ENCODE measurements at places on chromosomes 1 and 21. TPM values are rescaled to one million over a fixed set of nuclear protein-coding genes. Genes with fewer than 3 reads are reported as not detected.

GRCh38 chr1:43617011-43617410 is 32.9 kb upstream of the KDM4A start:
- no peak for DNase-seq

- DNase-seq, result no peak
These were observed 804.6 kb upstream of the ADGRL4 start for GRCh38 chr1:79811173-79811572.

DNA sequence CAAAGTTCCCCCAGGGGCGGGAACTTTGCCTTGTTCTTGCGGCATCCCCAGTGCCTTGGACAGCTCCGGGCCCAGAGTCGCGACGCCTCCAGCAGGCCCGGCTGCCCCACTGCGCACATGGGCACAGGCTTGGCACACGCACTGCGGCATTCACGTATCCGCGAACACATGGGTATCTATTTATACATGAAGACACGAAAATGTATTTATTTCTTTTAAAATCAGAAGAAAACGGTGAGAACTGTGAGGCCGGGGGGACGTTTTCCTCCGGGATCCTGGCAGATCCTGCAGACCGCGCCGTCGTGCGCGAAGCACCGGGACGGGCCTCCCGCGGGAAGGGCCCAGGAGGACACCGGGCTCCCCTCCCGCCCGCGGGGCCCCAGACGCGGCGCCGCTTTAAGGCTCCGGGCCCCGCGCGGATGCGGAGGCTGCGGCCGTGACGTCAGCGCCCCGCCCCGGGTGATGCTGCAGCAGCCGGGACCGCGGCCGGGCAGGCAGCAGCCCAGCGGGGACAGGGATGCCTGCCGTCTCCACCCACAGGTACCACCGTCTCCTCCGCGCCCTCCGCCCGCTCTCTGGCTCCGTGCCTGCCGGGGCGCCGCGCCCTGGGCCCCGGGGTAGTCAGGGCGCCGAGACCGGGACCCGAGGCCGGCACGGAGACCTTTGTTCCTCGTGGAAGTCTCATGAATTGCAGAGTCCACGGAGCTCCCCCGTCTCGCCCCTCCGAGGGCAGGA is at the start of gene SLC45A1:
TSS of gene SLC45A1 (plus strand) at position 468 of the 735 bp plus-strand sequence. CDS start 6,216 bp downstream, outside the sequence.
- DNase-seq, result peak; percentile 85

PTPRU gene
- total RNA-seq, result 19.6 TPM

DNA sequence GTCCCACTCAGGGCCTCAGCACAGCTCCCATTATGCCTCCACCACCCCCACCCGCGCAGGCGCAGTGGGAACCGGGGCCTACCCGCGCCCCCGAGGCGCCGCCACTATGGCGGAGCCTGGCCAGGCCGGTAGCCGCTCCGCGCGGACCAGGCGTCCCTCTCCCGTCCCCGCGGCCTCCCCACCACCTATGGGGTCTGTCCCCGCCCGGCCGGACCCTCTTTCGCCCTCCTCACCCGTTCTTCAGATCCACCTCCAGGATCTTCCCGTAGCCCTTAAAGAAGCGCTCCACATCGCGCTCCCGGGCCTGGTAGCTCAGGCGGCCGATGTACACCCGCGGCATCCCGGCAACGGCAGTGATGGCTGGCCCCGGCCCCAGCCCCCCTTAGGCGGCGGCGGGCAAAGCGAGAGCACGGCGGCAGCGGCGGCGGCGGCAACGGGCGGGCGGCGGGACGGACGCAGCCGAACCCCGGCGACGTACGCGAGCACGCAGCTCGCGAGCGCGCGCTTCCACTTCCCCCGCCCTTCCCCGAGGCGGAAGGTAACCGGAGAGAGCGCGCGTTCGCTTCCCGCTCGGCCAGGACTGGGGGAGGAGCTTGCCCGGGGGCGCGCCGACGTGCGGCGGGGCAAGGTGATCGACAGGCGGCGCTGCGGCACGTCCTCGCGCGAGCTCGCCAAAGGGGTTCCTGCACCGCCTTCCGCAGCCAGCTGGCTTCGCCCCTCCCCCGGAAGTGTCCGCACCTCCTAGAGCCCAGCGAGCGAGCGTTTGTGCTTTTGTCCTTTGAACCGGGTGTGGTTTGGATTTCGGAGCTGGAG is at the start of gene SRSF4:
TSS of gene SRSF4 (minus strand) at position 488 of the 813 bp plus-strand sequence. CDS start at position 340, 148 bp downstream.
- peak; percentile 99 for DNase-seq

DNA sequence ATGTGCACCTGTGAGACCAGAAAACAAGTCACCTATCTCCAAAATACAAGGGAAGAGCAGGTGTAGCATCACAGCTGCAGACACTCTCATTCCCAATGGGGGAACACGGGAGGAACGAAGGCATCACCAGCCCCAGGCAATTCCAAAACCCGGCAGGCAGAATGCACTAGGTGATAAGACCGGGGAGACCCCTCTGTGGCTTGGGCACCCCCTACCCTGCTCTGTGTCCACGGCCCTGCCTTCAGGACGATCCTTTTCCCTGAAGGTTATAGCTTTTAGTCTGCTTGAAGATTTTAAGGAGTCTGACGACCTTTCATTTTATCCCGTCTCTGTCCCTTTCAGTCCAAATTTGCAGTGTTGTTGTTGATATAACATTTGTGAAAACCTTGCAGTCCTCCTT is 19.2 kb downstream of the TRPM2 start:
- DNase-seq, result no peak

GRCh38 chr1:3112526-3112925 is 43.5 kb downstream of the PRDM16 start:
- no peak for DNase-seq

RGS18 gene
- total RNA-seq, result 0.85 TPM

DNA sequence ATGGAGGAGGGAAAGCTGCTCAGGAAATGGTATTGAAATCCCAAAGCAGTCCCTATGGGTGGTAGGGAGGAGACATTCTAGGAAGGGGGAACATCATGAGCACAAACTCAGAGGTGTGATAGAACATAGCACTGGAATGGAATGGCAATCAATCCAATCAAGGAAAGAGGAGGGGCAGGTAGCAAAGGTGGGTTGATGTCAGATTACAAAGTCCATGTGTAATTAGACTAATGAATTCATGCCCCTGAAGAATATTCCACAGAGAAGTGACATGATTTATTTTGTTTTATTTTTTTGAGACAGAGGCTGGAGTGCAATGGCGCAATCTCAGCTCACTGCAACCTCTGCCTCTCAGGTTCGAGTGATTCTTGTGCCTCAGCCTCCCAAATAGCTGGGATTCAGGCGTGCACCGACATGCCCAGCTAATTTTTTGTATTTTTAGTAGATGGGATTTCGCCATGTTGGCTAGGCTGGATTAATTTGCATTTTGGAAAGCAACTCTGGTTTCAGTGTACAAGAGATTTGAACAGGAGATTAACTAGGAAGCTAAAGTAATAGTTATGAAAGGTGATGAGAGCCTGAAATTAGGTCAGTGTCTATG is 36.1 kb downstream of the DEGS1 start:
- no peak for DNase-seq

VASH2 gene
- total RNA-seq, result not detected

GRCh38 chr1:98480271-98480670 is 181.2 kb upstream of the SNX7 start:
- DNase-seq, result no peak

- DNase-seq, result no peak
These were observed 18.1 kb downstream of the LRIF1 start for GRCh38 chr1:110945626-110946025.

GRCh38 chr1:194358208-194358581 is 1171.8 kb upstream of the B3GALT2 start:
- no peak for DNase-seq

ATP6V1G3 gene
- total RNA-seq, result not detected

ATP1A2 gene
- 196 TPM for total RNA-seq

GRCh38 chr1:245444945-245445344 is 290.2 kb downstream of the KIF26B start:
- DNase-seq, result no peak

TRAF3IP3 gene
- total RNA-seq, result 5.3 TPM

- DNase-seq, result no peak
These were observed 92.9 kb upstream of the PPM1J start for GRCh38 chr1:112807999-112808398.

LENEP gene
- total RNA-seq, result not detected

DNA sequence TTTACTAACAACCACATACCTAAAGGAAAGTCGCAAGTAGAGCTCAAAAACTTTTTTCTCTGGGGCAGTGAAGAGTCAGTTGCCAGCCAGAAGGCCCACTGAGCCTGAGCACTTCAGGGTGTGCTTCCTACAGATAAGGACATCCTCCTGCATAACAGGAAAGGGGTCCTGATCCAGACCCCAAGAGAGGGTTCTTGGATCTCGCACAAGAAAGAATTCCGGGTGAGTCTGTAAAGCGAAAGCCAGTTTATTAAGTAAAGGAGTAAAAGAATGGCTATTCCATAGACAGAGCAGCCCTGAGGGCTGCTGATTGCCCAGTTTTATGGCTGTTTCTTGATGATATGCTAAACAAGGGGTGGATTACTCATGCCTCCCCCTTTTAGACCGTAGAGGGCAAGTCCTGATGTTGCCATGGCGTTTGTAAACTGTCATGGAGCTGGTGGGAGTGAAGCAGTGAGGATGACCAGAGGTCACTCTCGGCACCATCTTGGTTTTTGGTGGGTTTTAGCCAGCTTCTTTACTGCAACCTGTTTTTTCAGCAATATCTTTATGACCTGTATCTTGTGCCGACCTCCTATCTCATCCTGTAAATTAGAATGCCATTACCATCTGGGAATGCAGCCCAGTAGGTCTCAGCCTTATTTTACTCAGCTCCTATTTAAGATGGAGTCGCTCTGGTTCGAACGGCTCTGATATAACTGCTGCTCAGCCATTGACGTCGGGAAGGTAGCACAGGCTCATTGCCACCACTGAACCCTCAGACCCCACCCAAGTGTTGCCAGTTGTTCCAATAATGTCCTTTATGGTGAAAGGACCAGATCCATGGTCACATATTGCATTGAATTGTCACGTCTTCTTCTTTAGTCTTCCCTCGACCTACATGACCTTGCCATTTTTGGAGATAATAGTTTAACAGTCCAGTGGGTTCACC is 96.6 kb upstream of the ERRFI1 start:
- DNase-seq, result no peak

LCA5L gene
- total RNA-seq, result 1.1 TPM
